GM18507 (cell line): ENCODE measurements at places on chromosomes 1 and 21.

DNA sequence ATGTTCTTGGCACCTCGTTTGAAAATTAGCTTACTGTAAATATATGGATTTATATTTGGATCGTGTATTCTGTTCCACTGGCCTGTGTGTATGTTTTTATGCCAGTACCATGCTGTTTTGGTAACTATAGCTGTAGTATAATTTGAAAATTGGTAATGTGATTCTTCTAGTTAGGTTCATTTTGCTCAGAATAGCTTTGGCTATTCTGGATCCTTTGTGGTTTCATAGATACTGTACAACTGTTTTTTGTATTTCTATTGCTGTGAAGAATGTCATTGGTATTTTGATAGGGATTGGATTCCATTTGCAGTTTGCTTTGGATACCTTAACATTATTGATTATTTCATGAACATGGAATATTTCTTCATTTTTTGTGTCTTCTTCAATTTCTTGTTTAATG is 490.2 kb downstream of the BRINP3 start:
- DNase-seq, result no peak

DNA sequence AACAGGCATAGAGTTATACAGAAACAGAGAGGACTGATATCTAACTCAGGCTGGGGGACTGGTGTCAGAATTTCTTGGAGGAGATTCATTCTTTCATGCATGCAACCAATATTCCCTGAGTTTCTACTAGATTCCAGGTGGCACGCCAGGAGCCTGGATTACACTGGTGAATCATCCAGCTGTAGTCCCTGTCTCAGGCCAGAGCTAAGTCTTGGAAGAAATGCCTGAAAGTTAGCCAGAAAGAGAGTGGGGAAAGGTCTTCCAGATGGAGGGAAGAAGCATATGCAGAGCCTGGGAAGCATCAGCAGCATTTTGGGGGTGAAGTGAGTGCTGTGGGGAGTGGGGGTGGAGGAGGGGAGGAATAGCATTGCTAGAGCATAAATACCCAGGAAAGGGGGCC is 239.1 kb downstream of the OMA1 start:
- DNase-seq, result no peak

DNA sequence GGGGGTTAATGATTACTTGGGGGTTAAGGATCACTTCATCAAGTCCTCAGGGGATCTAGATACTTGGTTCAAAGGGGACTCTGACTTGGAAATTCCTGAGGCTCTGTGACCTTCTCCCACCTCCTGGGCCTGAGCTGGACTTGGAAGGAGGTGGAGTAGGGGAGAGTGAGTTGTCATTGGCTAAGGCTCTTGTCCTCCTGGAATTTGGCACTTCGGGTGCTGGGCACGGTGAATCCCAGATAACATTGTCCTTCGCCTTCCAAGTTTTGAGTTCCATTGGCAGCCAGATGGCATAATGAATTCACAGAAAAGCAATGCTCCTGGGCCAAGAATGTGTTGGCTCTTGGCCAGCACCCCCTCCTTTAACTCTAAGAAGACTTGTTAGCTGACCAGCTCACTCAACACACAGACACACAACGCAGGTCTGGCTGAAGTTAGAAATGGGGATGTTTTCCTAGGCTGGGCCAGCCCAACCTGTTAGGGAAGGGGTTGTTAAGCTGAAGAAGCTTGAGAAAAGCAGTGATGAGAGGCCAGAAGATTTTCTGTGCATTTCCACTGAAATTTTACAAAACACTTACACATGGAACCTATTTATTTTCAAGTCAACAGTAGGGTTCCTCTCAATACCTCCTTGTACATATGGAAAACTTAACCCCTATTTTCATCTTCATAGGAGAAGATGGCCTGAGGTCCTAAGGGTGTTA is 29.7 kb downstream of the SLC26A9 start:
- DNase-seq, result no peak

- no peak for DNase-seq
Observed at GRCh38 chr1:8439015-8439702, 121.2 kb downstream of the SLC45A1 start.

DNA sequence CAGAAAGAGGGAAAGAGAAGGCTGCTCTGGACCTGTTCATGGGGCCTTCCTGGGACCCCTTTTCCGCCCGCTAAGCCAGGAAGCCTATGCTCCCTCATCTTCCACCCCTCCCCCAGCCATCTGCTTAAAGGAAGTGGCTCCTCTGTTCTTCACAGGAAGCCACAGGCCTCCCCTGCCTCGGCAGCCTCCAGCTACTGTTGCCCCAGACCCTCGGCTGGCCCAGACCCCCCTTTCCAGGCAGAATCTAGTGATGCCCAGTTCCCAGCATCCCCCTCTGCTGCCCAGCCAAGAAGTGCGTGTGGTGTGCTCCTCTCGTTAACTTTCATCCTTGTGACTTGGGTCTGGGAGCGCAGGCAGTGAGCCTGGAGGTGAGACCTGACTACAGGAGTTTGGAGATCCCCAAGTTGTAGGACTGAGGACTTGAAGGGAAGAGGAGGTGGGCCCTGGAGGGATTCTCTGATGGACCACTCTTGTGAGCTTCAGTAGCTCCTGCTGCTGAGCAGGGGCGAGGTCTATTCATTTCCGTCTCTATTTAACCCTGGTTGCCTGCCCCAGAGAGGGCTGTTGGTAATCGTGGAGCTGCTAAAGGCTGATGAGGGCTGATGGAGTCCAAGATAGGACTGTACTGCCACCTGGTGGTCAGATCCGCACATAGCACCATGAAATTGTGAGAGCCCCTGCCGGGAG is 9.1 kb downstream of the IFI6 start:
- DNase-seq, result peak; percentile 64

DNA sequence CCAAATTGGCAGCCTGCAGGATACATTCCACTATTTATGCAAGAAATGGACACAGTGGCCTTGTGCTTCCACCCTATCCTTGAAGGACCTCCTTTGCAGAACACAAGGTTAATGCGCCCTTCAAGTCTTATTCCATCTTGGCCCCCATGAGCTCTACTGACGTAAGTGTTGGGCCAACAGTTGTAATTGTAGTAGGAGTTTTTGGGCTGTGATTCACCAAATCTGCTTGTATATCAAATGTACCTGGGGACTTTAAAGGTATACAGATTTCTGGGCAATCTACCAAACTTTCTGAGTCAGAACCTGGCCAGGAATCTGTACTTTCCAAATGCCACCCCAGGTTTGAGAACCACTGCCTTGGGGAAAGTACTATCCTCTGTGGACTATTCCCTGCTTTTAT is 100.9 kb upstream of the MARK1 start:
- DNase-seq, result no peak

DNA sequence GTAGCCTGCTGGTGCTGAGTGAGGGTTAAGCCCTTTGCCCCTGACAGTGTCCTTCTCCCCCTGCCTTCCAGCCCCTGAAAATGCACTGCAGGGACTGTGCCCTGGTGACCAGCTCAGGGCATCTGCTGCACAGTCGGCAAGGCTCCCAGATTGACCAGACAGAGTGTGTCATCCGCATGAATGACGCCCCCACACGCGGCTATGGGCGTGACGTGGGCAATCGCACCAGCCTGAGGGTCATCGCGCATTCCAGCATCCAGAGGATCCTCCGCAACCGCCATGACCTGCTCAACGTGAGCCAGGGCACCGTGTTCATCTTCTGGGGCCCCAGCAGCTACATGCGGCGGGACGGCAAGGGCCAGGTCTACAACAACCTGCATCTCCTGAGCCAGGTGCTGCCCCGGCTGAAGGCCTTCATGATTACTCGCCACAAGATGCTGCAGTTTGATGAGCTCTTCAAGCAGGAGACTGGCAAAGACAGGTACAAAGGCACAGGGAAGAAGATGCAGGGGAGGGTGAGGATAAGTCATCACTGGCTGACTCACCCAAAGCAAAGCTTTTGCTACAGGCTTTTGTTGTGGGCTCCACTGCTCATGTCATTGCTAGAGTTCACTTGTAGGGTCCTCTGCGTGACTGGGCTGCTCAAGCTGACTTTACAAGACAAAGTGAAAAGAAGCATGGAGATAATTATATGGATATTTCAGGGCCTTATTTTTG is 174.9 kb downstream of the PIGK start:
- DNase-seq, result no peak

GRCh38 chr1:28521502-28522164 is 15.8 kb downstream of the RCC1 start:
- no peak for DNase-seq

GRCh38 chr21:45818904-45819285 is 162.7 kb upstream of the COL6A1 start:
- peak; percentile 14 for DNase-seq

DNA sequence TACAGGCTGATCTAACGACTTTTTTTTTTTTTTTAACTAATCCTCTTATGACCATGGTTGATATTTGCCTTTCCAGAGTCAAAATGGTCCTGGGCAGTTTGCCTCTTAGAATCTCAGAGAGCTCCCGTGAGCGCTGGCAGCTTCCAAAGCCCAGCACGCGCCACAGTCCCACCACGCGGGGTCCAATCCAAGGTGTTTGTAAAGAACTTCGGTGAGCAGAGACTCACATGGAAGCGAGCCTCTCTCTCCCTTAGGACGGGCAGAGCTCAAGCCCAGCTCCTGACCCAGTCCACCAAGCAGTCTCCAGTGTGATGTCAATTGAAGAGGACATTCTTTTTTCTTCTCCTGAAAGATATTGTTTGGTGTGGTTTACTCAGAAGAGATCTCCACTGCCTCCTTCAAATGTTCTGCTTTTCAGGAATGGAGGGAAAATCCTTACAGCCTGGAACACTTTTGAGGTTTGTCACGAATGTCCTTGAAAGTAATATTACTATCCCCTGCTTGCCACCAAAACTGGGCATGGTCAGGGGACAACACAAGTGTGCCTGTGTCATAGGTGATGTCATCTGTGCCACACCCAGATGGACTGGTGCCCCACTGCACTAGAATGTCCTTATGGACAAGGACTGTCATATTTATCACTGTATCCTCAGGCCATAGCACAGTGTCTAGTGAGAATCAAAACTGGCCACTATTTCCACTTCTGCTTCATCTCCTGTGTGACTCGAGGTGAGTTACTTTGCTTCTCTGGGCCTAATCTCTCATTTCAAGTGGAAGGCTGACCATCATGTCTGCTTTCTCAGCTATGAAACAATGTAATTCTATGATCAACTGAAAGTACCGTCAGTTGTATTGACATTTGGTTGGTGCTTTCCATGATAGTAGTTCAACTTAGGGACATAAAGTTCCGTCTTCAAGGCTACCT is 97.4 kb upstream of the EDEM3 start:
- no peak for DNase-seq

GRCh38 chr1:46983166-46983829 is 40.2 kb upstream of the CYP4X1 start:
- DNase-seq, result no peak

GRCh38 chr1:24898152-24898908 is 31.7 kb downstream of the RUNX3 start:
- peak; percentile 47 for DNase-seq

- no peak for DNase-seq
Observed at GRCh38 chr1:38997034-38997900, 6.2 kb downstream of the AKIRIN1 start.

DNA sequence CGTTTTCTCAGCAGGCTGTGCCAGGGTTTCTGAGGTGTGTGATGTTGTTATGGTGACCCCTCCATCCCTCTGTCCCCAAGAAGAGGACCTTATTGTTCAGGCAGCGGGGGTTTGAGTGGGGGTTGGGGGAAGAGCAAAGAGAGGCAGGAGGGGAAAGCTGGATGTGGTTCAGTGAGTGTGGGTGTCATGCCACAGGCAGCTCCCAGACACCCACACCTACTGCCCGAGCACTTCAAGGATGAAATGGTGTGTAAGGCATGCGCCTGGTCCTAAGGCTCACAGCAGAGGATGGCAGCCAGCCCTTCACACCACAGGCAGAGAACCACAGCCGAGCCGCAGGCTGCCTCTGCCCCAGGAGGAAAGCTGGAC is 49.9 kb upstream of the STUM start:
- no peak for DNase-seq

DNA sequence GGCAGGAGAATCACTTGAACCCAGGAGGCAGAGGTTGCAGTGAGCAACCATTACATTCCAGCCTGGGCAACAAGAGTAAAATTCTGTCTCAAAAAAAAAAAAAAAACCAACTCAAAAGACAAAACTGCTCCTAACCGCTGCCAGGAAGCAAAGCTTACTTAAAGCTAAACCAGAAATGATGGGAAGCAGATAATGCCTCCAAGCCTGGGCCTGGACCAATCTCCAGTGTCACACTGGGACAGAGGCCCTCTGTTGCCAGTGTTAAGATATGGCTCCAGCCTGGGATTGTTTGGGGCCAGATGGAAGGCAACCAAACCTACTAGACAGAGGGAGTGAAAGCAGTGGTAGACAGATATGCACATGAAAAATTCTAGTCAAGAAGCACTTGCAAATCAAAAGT is 36.9 kb downstream of the NSL1 start:
- DNase-seq, result no peak

GRCh38 chr1:220527908-220528678 is at the start of gene MARK1:
MARK1 (plus strand) TSS chr1:220528136; CDS start chr1:220528823, 687 bp downstream.
- DNase-seq, result peak; percentile 5

- no peak for DNase-seq
Observed at GRCh38 chr1:204930155-204930523, 59.5 kb downstream of the NFASC start.
